CD14-positive monocyte (primary cell): ENCODE measurements at places on chromosomes 5 and 9. TPM values are rescaled to one million over a fixed set of nuclear protein-coding genes. Genes with fewer than 3 reads are reported as not detected.

PCDHGA3 gene
- not detected for polyA plus RNA-seq

F12 gene
- 1.4 TPM for polyA plus RNA-seq

SH3PXD2B gene
- polyA plus RNA-seq, result 0.31 TPM

SLC6A18 gene
- polyA plus RNA-seq, result not detected

PIP5KL1 gene
- polyA plus RNA-seq, result 0.57 TPM

KCNV2 gene
- polyA plus RNA-seq, result not detected in 2 replicates

GRCh38 chr5:54162184-54162583 lies 148.2 kb downstream of the ARL15 start:
- no peak overlapping the region for H3K4me3 ChIP-seq
- no peak for DNase-seq
- peaks cover 9% of the 10 kb centered on the region for H3K36me3 ChIP-seq

- no peak for DNase-seq
- H3K36me3 ChIP-seq, result no peaks in the 10 kb centered on the region
- no peak overlapping the region for H3K4me3 ChIP-seq
- no peaks in the 10 kb centered on the region for H3K27me3 ChIP-seq
- H3K4me1 ChIP-seq, result no peaks in the 10 kb centered on the region
Observed at GRCh38 chr5:82297711-82298110, 19.6 kb upstream of the RPS23 start.

DNA sequence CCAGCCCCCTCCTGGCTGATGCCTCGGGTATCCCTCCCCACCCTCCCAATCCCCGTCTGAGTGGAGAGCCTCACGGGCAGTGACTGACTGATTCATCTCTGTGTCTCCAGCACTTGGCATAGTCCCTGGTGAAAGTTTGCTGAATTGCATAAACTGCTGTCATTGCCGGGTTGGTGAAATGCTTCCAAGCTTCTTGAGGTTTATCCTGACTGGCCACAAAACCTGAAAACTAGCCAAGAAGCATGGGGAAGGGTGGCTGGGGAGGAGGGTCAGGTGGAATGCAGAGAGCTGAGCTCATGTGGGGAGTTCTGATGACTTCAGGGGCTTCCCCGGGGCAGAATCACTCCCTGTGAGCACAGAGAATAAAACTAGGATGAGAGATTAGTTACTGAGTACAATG lies 56.9 kb upstream of the GGTA1 start:
- no peaks in the 10 kb centered on the region for H3K36me3 ChIP-seq
- peaks cover 44% of the 10 kb centered on the region for H3K4me1 ChIP-seq
- H3K4me3 ChIP-seq, result no peak overlapping the region

DNA sequence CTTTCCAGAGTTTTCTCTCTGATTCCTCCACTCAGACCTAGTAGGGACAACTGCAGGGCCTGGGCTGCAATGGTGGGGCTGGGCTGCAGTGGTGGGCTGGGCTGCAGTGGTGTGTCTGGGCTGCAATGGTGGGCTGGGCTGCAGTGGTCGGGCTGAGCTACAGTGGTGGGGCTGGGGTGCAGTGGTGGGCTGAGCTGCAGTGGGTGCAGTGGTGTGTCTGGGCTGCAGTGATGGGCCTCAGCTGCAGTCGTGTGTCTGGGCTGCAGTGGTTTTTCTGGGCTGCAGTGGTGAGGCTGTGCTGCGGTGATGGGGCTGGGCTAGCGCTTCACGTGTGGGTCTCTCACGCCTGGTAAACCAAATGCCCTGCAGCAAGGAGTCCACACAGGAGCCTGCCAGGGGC lies 27.4 kb downstream of the ABO start:
- no peak for DNase-seq
- no peaks in the 10 kb centered on the region for H3K36me3 ChIP-seq
- no peak overlapping the region for H3K4me3 ChIP-seq
- peaks cover 3% of the 10 kb centered on the region for H3K27me3 ChIP-seq

DNA sequence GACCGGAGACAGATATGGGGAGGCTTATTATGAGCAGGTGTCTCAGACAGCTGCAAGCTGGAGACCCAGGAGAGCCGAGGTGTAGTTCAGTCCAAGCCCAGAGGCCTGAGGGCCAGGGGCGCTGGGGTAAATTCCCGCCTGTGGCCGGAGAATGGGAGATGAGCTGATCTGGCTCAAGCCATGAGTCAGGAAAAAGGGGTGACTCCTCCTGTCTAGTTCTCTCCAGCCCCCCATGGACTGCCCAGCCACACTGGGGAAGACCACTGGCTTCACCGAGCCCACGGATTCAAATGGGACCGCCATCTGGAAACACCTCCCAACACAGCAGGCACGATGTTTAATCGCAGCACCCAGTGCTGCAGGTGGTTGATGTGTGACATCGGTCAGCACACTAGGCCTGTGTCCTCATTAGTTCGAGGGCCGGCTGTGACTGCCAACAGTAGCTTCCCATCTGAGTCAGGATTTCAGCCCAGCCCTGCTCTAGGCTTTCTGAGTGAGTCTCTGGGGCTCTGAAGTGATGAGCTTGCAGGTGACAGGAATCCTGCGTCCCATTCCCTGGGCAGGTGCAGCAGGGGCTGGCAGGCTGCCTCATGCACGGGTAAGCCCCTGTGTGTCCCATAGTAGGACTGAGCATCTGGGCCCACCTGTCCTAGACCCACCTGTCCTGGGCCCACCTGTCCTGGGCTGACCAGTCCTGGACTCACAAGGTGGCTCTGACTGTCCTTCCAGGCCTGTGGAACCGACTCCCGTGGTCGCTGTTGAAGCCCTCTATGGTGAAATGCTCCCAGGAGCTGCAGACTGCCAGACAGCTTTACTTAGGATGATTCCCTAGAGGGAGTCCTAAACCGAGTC lies 49.7 kb downstream of the AHRR start:
- peaks cover 42% of the 10 kb centered on the region for H3K27me3 ChIP-seq
- no peak overlapping the region for H3K27ac ChIP-seq
- no peak for DNase-seq
- H3K4me1 ChIP-seq, result peaks cover 36% of the 10 kb centered on the region

DNA sequence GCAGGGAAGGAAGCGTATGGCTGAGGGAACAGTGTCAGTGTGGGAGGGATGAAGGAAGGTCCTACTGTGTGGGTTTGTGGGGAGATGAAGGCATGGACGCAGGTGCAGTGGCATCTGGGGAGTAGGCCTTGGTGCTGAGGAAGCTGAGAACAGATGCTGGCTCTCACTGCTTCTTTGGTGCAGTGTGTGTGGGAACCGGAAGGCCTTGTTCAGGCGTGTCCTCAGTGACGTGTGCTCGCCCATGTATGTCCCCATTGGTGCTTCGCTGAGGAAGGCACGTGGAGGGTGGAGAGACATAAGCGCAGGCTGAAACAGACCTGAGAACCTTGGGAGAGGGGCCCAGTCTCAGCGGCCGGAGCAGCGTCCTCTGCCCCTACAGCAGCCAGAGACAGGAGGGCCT lies 18.7 kb downstream of the ADAMTS13 start:
- DNase-seq, result no peak
- H3K4me3 ChIP-seq, result no peak overlapping the region
- H3K36me3 ChIP-seq, result no peaks in the 10 kb centered on the region
- H3K27ac ChIP-seq, result no peak overlapping the region
- H3K27me3 ChIP-seq, result no peaks in the 10 kb centered on the region
- no peaks in the 10 kb centered on the region for H3K4me1 ChIP-seq

DNA sequence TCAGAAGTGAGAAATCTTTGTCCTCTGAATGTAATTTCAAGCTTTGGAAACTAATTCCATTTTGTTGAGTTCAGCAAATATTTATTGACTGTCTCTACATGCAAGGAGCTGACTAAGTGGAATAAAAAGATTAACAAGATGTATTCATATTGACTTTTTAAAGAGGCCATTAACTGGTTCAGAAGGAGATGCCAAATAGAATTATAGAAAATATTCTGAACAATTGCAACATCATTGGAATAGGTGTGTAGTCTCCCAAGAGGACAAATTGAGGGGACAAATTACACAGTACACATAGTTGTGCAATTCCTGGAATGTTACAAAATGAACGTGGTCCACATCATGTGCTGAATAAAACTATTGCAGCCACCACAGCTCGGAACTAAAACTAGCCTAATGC lies 224.2 kb downstream of the NPR3 start:
- H3K27ac ChIP-seq, result no peak overlapping the region
- no peaks in the 10 kb centered on the region for H3K4me1 ChIP-seq
- DNase-seq, result no peak
- no peaks in the 10 kb centered on the region for H3K36me3 ChIP-seq
- H3K4me3 ChIP-seq, result no peak overlapping the region

DNA sequence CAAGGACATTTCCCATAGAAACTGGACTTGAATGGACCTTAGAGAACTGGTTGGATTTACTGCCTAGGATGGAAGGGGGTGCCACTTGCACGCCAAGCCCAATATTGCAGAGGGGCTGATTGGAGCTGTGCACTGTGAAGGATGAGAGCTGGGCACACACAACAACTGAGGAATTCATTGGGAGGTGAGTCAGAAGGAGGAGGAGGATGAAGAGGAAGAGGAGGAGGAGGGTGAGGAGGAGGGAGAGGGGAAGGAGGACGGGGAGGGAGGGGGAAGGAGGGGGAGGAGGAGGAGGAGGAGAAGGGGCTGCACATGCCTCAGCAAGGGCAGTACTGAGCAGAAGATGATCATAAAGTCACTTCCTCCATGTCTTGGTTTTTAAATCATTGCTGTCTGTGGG lies 5.7 kb upstream of the ICE1 start:
- no peaks in the 10 kb centered on the region for H3K36me3 ChIP-seq
- H3K4me3 ChIP-seq, result no peak overlapping the region
- H3K4me1 ChIP-seq, result peaks cover 10% of the 10 kb centered on the region
- no peak for DNase-seq
- no peak overlapping the region for H3K27ac ChIP-seq
- H3K27me3 ChIP-seq, result no peaks in the 10 kb centered on the region

DNA sequence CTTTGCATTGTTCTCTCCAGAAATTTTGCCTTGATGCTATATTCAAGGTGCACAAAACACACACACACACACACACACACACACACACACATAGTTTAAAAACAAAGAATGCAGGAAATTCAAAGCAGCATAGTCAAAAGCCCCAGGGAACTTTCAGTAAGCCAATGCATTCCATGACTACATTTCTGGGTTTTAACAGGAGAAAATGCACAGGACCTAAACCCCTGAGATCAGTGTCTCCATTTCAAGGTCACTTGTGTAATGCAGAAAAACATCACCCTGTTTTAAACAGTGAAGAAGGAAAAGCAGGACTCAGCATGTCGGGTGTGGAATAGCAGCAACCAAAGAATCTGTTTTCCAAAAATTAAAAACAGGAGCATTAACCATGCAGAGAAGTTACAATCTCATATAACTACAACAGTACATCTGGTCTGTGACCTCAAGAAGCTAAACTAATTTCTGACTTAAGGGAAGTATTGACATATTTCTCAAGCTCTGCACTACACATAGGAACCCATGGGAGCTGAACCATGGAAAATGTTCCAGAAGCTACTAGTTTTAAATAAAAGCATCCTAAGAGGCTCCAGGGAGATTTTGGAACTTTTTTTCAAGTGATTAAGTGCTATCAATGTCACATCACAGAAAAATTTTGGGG lies 296.7 kb downstream of the HINT1 start:
- no peaks in the 10 kb centered on the region for H3K27me3 ChIP-seq
- no peak for DNase-seq
- H3K27ac ChIP-seq, result no peak overlapping the region
- no peaks in the 10 kb centered on the region for H3K4me1 ChIP-seq

GRCh38 chr9:78541868-78542443 lies 245.0 kb downstream of the PSAT1 start:
- no peaks in the 10 kb centered on the region for H3K4me1 ChIP-seq
- H3K27me3 ChIP-seq, result no peaks in the 10 kb centered on the region
- H3K27ac ChIP-seq, result no peak overlapping the region
- H3K36me3 ChIP-seq, result no peaks in the 10 kb centered on the region
- DNase-seq, result no peak

GRCh38 chr5:16916262-16916878 lies 19.7 kb downstream of the MYO10 start:
- H3K27ac ChIP-seq, result no peak overlapping the region
- no peak for DNase-seq
- no peaks in the 10 kb centered on the region for H3K4me1 ChIP-seq
- no peak overlapping the region for H3K4me3 ChIP-seq
- no peaks in the 10 kb centered on the region for H3K36me3 ChIP-seq

GRCh38 chr5:79077680-79078365 lies 8.3 kb downstream of the BHMT2 start:
- H3K27ac ChIP-seq, result no peak overlapping the region
- H3K36me3 ChIP-seq, result no peaks in the 10 kb centered on the region
- no peak overlapping the region for H3K4me3 ChIP-seq
- no peak for DNase-seq
- no peaks in the 10 kb centered on the region for H3K27me3 ChIP-seq

GRCh38 chr9:30078195-30078594 lies 2306.2 kb upstream of the ACO1 start:
- H3K4me1 ChIP-seq, result no peaks in the 10 kb centered on the region
- H3K27ac ChIP-seq, result no peak overlapping the region
- H3K36me3 ChIP-seq, result no peaks in the 10 kb centered on the region
- no peak for DNase-seq

GRCh38 chr5:126600631-126601511 lies at the start of gene PHAX:
TSS of gene PHAX (plus strand) at chr5:126600947. CDS start at chr5:126600963, 16 bp downstream.
- H3K4me3 ChIP-seq, result peak within 1 kb of the TSS; percentile 95
- DNase-seq, result peak; percentile 53
- peaks cover 26% of the 10 kb centered on the region for H3K36me3 ChIP-seq
- H3K4me1 ChIP-seq, result peaks cover 22% of the 10 kb centered on the region
- no peaks in the 10 kb centered on the region for H3K27me3 ChIP-seq

DNA sequence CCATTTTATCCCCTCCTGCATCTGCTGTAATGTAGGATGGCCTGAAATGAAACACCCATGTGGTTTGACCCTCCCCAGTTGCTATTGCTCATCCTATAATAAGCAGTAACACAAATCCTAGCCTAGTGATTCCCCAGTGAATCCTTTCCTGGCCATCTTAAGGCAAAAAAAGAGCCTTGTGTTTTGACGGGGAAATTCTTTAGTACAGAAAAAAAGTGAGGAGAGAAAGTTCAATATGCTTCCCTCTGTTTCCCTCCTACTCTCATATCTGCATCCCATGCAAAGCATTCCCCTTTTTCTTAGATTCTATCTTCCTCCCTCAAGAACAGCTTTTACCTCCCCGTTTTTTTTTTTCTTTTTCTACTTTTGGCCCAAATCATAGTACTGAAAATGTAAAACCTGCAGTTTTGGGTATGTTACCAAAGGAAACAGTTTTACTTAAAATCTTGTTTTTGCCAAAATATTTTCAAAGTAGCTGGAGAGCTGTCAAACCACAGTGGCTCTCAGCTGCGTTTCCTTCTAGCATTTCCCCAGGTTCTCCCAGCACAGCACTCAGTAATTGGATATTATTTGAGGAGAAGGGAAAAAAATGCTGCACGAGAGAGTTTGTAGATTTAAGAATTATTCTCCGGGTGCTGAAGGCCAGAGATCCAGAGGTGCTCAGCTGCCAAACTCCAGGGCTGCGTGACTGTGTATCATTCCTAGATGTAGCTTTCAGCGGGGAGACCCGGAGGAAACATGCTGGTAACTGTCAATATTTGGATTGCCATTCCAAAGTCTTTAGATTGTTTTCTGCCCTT lies 321.4 kb downstream of the NPR3 start:
- no peaks in the 10 kb centered on the region for H3K36me3 ChIP-seq
- H3K27me3 ChIP-seq, result no peaks in the 10 kb centered on the region
- no peaks in the 10 kb centered on the region for H3K4me1 ChIP-seq
- H3K4me3 ChIP-seq, result no peak overlapping the region

GRCh38 chr9:125507226-125507625 lies 199.8 kb downstream of the MAPKAP1 start:
- H3K4me3 ChIP-seq, result no peak overlapping the region
- DNase-seq, result no peak
- peaks cover 5% of the 10 kb centered on the region for H3K36me3 ChIP-seq
- no peaks in the 10 kb centered on the region for H3K27me3 ChIP-seq
- H3K27ac ChIP-seq, result no peak overlapping the region
